ENCODE measurements at places on chromosomes 16 and 17. TPM values are rescaled to one million over a fixed set of nuclear protein-coding genes. Genes with fewer than 3 reads are reported as not detected.

Gene TMEM88
- total RNA-seq, result 4.1 TPM

Gene KRTAP9-2
- total RNA-seq, result not detected

Gene CLDN7
- total RNA-seq, result 0.21 TPM

Gene PLEKHH3
- 0.57 TPM for total RNA-seq

DNA sequence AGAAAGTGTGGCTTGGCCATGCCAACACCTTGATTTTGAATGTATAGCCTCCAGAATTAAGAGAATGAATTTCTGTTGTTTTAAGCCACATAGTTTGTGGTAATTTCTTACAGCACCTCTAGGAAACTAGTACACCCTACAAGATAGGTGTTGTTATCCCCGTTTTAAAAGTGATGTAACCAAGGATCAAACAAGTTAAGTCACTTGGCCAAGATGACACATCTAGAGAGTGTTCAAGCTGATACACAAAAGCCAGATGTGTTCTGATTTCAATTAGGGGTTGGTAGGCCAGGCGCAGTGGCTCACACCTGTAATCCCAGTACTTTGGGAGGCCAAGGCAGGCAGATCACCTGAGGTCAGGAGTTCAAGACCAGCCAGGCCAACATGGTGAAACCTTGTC is 396.5 kb upstream of the SOX9 start:
- DNase-seq, result no peak

GRCh38 chr17:65785109-65785508 is 223.7 kb upstream of the AXIN2 start:
- DNase-seq, result no peak

Gene KRT17
- not detected for total RNA-seq

GRCh38 chr17:17533901-17534441 is 37.8 kb upstream of the RASD1 start:
- no peak for DNase-seq

DNA sequence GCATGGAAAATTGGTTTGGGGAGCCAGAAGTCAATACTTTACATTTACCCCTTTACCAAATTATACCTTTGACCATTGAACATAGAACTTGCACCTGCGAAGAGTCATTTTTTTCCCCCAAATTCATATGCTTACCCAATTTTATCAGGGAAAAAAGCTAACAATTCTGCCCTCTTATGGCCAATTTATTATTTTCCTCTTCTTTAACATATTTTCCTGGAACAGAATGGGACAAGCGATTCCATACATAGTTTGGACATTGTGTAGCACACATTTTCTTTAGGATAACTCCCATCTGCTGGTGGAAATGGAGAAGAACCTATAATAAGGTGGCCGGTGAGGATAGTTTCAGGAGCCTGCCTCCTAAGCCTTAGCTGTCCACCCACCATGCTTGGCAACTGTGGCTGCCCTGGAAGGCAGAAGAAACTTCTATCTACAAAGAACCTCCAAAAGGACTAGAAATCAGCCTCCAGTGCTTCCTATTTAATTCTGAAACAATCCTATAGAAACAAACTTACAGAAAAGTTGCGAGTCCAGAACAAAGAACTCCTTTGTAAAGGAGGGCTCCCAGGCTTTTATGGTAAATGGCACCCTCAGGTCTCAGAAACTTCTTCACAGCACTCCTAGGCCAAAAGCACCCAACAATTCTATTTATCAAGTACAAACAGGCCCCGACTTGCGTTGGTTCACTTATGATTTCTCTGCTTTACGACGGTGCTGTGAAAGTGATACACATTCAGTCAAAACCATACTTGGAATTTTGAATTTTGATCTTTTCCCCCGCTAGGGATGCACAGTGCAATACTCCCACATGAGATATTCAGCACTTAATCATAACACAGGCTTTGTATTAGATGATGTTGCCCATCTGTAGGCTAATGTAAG is 64.1 kb upstream of the CACNG4 start:
- no peak for DNase-seq

DNA sequence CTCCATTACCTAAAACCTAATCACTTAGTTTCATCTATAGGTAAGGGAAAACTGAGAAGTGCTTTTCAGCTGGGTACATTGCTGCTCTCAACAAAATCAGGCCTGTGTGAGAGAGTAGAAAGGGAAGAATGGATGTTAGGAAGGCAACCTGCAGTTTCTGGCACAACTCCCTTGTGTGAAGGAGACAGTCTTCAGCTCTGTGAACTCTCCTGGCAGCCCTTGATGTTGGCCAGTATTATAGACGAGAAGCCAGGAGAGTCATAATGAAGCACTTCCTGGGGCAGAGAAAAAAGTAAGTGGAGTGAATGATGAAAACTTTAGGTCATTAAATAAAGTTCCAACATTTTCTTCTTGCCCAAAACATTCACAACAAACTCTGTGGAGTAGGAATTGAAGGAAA is 260.1 kb downstream of the IRX3 start:
- no peak for DNase-seq

DNA sequence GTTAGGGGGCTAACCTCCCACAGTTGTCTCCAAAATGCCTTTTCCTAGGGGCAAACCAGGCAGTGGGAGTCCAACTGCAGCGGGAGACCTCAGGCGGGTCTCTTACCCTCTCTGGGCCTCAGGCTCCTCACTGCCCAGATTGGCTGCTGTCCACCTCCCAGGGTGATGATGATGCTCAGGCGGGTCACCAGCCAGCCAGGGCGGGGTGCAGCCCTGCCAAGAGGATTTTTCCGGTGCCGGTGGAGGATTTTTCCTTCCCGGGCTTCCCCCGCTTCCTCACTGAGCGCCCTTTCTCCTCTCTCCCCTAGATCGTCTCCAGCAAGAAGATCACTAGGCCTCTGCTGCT is 22.8 kb downstream of the CPNE2 start:
- DNase-seq, result no peak

- DNase-seq, result no peak
These were observed 18.7 kb upstream of the SLC6A4 start for GRCh38 chr17:30254150-30254549.

DNA sequence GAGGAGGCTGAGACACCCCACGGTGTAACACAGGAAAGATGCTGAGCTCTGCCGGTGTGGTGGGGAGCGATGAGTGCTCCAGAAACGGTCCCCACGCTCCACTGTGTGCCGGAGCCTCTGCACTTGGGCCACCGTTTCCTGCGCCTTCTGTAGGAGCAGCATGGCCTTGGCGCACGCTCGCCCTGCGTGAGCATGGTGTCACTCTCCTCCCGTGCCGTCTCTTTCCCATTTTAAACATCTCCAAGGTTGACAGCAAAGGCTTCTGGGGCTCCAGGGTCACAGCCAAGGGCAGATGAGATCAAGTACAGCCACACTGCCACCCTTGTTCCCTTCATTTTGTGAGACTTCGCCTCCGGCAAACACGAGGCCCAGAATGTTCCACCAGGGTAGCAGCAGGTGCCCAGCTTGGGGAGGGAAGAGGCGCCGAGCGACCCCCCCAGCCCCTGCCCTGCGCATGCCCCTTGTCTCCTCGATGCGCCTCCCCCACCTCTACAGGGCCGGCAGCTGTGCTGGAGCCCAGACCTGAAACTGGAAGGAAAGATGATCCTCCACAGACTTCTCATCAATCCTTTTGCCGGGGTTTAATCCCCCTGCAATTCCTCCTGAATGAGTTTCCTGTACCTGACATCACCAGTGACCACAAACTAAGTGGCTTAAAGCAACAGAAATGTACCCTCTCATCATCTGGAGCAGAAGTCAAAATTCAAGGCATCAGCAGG is 19.9 kb upstream of the OSGIN1 start:
- DNase-seq, result no peak

Gene HEATR9
- total RNA-seq, result 0.16 TPM

GRCh38 chr16:66484453-66485213 is 57.5 kb downstream of the BEAN1 start:
- no peak for DNase-seq

- no peak for DNase-seq
These were observed 31.2 kb downstream of the PIMREG start for GRCh38 chr17:6475411-6475810.

- no peak for DNase-seq
These were observed 116.2 kb downstream of the C17orf67 start for GRCh38 chr17:56717471-56717870.

DNA sequence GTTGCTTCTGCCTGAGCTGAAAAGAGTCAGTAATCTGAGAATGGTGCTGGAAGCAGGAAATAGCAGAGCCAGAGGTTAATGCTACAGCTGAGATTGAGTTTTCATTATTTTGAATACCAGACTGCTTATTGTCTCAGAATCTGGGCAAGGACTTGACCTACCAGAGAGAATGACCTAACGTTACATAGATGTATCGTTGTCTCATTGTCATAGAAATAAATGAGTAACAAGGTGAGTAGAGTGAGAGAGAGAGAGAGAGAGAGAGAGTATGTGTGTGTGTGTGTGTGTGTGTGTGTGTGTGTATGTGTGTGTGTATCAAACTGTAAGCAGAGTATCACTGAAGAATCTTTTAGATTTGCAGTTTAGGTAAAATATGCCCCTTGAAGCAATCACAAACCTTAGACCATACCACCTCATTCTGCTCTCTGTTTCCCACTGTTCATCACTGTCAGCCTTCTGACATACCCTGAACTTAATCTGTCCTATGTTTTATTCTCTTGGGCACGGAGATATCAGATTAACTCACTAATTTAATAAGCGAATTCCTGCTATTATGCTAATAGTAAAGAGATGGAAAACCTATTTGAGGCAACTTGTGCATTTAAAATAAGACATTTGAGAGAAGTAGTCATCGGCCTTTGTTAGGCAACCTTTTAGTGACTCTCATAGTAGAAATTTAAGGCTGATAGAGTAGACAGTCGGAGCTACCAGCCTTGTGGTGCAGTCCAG is 87.8 kb downstream of the CYB561 start:
- no peak for DNase-seq

DNA sequence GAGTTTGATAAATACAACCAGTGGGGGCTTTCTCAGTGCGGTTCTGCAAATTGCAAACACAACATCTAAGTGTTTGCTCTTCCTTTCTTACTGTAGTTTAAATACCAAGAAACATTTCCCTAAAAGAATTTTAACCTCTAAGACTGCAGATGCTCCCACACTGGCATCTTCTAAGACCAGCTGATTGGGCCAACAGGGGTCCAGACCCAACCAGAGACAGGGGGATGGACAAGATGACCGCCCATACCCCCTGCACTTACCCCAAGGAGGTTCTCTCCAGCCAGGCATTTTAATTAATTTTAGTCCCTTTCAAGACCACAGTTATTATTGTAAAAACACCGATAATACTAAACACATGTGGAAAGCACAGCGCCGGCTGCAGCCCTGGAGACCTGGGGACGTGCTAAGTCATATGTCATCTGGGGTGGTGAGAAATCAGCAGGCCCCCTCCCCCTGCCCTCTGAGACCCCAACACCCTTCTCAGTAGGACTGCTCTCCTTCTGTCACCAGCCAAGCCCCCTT is 242.3 kb downstream of the SOX9 start:
- no peak for DNase-seq

GRCh38 chr16:83187405-83187804 is 560.6 kb downstream of the CDH13 start:
- no peak for DNase-seq

Gene ACSM5
- not detected for total RNA-seq

Gene PIK3R5
- 46.8 TPM for total RNA-seq

DNA sequence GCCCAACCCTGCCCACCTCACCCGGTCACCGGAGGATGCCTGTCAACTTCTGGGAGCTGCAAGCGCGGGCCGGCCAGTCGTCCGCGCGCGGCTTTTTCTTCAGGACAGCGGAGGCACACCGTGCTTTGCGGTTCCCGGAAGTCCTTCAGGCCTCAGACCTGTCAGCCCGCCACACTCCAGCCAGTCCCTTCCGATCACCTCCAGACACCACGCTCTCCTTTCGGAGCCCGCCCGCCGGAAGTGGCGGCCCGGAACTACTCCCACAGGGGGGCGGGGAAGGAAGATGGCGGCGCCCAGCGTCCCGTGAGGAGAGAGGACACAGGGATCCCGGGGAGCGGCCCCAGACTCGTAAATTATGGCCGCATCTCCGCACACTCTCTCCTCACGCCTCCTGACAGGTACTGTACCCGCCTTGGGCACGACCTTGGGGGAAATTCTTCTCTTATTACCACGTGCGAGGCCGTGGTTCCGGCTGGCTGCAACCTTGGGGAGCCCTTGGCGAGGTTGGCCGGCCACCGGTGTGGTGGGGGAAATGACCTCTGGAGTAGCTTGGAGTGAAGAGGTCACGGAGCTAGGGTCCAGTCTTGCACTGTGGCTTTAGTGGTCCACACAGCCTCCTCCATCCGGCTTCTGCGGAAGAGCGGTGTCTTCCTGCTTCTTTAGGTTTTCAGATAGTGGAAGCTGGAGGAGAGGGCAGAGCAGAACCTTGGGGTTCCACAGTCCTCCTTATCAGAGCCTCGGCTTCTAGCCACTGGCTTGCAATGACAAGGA is at the start of gene COX10:
COX10 (plus strand) TSS at position 254 of the 771 bp plus-strand sequence; CDS start at position 356, 102 bp downstream.
- DNase-seq, result peak; percentile 80

Gene APOBR
- total RNA-seq, result 7.7 TPM

Gene SCNN1G
- not detected for total RNA-seq

GRCh38 chr16:28294201-28294600 is 1.9 kb downstream of the SBK1 start:
- no peak for DNase-seq

DNA sequence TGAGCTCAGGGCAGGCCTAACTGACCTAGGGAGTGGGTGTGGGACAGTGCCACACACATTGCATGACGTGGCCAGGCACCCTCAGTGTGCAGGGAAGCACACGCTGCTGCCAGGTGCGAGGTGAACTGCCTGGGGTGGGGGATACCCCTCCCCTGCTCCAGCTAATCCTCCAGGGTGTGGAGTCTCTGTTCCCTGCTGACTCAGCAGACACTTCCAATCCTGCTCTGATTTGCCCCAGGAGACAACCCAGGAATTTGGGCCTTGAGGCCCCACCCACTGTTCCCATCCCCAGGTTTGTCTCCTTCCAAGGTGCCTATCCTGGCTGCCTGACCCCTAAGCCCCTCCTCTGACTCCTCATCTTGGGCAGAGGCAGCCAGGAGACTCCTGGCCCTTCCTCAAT is 10.7 kb downstream of the DLX3 start:
- no peak for DNase-seq

- no peak for DNase-seq
These were observed 28.1 kb downstream of the SCPEP1 start for GRCh38 chr17:57006040-57006439.

- DNase-seq, result no peak
These were observed 1.0 kb upstream of the YPEL3 start for GRCh38 chr16:30096862-30097563.

Gene HOXB5
- total RNA-seq, result not detected

Gene TNP2
- not detected for total RNA-seq

Gene USB1
- total RNA-seq, result 57.8 TPM

Gene ADAMTS18
- not detected for total RNA-seq

GRCh38 chr16:80976946-80977345 is 29.7 kb downstream of the CMC2 start:
- no peak for DNase-seq

Gene CAVIN1
- total RNA-seq, result 3.8 TPM
